T1000 (cell line): ENCODE measurements at places on chromosomes 3 and 15.

GRCh38 chr3:33401781-33402180, 38.4 kb downstream of the UBP1 start:
- no peak for DNase-seq

DNA sequence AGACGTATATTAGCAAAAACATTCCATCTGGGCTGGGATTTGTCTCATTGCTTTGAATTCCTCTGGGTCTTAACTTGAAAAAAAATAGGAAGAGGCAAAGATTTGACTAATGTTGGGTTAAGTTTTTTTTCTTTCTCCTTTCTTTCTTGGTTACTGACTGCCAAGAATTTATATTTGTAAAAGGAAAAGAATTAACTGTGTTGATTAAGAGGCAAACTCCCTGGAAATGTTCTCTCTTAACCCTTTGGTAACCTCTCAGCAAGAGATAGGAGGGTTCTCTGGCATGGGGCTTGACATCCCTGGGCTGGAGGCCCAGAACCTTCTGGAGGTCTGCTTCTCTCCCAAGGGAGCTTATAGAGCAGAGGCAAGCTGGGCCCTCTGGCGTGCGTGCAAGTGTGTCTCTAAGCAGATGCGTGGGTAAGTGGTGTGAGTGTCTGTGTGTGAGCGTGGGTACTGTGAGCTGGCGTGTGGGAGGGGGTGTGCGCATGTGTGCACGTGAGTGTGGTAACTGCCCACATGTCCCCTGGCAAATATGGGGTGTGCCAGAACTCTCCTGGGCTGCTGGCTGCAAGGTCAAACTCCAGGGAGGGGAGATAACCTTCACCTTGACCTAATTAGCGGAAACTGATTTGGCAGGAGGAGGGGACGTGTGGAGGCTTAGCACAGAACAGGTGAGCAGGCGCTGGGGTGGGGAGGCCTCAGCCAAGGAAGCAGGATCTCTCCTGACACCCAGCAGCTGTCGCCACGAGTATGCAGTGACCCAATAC, 49.4 kb upstream of the MAGEF1 start:
- DNase-seq, result no peak

DNA sequence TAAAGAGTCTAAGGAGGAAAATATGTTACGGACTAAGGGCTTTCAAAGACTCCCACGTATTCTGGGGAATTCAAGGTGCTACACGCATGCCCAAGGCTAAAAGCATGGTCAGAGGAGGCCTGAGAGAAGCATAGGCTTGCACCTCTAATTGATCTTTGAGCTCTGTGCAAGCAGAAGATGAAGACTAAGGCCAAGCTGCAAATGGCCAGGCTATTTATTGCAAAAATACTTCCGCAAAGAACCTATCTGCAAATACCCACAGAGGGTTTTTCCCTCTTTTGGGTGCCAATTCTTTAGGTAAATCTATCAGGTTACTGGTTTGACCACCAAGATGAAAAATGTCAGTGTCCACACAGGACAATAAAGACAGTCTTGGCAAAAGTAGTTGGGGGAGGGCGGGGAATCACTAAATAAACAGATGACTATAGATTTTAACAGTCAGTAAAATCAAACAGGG, 119.5 kb downstream of the STAG1 start:
- no peak for DNase-seq

DNA sequence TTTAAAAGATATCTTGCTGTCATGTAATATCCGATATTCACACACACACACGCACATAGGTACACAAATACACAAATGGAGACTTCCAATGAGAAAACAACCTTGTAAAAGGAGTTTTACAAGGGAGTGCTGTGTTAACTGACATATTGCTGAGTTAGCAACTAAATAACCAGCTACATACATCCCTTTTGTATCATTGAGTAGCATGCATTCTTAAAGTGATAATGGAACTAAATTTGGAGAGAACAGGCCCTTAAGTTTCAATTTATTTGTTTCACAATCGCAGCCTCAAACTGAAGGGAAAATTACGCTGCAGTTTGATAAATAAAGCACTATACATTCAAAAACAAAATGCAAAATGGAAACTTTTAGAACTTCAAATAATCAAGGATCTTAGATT, 1046.0 kb upstream of the NR2F2 start:
- no peak for DNase-seq

DNA sequence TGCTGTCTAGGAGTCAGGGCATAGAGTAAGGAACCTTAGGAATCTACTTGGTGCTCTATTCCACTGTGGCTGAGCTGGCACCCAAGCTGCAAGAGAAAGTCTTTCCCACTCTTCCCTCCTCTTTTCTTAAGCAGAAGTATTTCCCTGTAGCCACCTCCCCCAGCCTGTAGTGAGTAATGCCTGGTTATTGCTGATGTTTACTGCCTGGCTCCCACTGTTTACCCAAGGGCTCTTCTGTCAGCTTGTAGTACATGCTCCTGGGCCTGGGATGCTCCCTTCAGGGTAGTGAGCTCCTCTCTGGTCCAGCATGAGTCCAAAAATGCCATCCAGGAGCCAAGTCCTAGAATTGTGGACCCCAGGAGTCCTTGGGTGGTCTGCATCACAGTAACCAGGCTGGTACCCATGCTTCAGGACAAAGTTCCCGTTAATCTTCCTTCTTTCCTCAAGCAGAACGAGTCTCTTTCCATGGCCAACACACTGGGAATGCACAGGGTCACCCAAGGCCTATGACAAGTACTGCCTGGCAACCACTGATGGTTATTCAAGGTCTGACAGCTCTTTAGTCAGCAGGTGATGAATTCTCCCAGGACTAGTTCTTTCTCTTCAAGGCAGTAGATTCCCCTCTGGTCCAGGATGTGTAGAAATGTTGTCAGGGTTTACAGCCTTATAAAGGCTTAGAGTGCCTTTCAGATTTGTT, 17.6 kb downstream of the GALK2 start:
- no peak for DNase-seq

- DNase-seq, result no peak
Observed at GRCh38 chr15:84832448-84833040, 15.4 kb downstream of the ALPK3 start.

DNA sequence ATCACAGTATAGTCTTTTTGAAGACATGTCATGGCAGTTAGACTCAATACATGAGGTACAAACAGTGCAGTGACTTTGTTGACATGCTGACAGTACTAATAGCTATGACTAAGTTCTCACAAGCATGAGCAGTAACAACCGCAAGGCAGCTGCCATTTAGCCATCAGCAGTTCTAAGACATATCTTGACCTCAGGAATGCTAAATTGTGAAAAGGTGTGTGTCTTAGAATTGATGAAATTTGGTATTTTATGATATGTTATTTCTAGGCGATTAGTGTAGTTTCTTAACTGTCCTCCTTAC, 60.7 kb upstream of the FURIN start:
- no peak for DNase-seq

- no peak for DNase-seq
Observed at GRCh38 chr3:38574411-38575278, 74.8 kb downstream of the SCN5A start.

- DNase-seq, result no peak
Observed at GRCh38 chr3:58359621-58360020, 26.9 kb downstream of the PXK start.

DNA sequence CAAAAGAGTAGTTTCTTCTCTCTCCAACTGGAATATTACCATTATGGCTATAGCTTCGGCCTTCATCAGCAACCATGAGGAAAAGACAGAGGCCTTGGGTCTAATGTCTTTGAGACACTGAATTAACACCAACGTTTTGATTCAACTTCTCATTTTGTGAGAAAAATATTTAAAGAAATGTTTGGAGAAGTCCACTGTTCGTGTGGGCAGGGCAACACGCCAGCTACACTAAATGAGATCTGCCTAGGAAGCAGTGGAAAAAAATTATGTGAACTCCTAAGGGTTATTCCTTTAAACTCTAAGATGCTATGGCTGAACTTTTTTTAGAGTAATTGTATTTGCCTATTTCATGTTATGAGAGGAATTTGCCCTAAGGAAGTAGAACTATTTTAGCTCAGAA, 41.8 kb downstream of the NCEH1 start:
- no peak for DNase-seq

- DNase-seq, result no peak
Observed at GRCh38 chr3:39410893-39411292, 4.4 kb downstream of the RPSA start.

DNA sequence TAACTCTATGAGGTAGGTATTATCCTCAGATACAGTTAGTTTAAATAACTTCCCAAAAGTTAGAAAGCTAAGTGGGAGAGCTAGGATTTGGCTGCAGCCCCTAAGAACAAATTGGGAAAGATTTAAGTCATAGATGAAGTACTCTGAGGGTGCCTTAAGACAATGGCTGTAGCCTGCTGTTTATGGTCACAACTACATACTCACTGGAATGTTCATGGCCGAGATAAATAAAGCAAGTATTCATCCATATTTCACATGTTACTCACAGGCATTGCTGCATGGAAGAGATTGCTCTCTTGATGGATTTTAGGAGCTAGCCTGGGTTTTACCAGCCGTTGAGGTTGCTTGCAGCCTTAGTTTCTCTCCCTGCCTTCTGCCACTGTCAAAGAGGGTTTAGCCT, 145.0 kb downstream of the CMSS1 start:
- no peak for DNase-seq

- no peak for DNase-seq
Observed at GRCh38 chr3:36908647-36909180, 36.1 kb downstream of the TRANK1 start.

- DNase-seq, result no peak
Observed at GRCh38 chr3:169952045-169952444, 14.6 kb upstream of the SEC62 start.

- DNase-seq, result peak; percentile 38
Observed at GRCh38 chr3:99410789-99411311, 227.5 kb upstream of the COL8A1 start.

DNA sequence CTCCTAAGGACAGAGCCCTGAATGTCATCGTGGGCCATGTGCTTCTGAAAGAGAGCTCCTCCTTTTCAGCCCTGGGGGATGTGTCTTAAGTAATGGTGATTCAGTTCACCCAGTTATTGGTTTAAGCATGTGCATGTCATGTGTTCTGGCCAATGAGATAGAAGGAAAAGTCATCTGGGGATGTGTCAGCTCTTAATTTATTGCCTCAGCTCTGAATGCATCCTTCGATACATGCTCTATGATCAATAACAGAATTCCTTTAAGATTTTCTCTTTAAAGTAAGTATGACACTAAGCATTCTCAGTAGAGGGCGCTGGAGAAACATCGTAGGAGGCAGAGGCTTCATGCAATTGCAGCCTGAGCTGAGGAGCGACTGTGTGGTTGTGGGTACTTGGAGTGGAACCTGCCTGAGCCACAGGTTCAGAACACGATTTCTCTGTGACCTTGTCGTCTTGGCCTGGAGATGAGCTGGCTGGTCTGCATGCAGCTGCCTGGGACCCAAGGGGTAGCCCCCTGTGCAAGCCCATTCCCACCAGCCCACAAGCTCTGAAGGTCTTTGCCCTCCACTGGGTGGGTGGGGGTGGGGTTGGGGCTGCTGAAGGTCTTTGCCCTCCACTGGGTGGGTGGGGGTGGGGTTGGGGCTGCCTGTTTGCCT, 69.5 kb downstream of the C3orf38 start:
- DNase-seq, result no peak

DNA sequence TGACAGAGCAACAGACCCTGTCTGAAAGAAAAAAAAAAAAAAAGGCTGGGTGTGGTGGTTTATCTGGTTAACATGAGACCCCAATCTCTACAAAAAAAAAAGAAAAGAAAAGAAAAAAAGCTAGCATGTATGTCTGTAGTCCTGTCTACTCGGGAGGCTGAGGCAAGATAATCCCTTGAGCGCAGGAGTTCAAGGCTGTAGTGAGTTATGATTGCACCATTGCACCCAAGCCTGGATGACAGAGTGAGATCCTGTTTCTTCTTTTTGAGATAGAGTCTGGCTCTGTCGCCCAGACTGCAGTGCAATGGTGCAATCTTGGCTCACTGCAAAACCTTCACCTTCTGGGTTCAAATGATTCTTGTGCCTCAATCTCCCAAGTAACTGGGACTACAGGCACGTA, 8.4 kb upstream of the DHX30 start:
- DNase-seq, result no peak

GRCh38 chr15:98455904-98456303, 192.4 kb upstream of the IGF1R start:
- no peak for DNase-seq

- DNase-seq, result no peak
Observed at GRCh38 chr3:179949412-179949811, 87.3 kb downstream of the PEX5L start.

- DNase-seq, result no peak
Observed at GRCh38 chr3:57069503-57069902, 9.0 kb downstream of the SPATA12 start.

DNA sequence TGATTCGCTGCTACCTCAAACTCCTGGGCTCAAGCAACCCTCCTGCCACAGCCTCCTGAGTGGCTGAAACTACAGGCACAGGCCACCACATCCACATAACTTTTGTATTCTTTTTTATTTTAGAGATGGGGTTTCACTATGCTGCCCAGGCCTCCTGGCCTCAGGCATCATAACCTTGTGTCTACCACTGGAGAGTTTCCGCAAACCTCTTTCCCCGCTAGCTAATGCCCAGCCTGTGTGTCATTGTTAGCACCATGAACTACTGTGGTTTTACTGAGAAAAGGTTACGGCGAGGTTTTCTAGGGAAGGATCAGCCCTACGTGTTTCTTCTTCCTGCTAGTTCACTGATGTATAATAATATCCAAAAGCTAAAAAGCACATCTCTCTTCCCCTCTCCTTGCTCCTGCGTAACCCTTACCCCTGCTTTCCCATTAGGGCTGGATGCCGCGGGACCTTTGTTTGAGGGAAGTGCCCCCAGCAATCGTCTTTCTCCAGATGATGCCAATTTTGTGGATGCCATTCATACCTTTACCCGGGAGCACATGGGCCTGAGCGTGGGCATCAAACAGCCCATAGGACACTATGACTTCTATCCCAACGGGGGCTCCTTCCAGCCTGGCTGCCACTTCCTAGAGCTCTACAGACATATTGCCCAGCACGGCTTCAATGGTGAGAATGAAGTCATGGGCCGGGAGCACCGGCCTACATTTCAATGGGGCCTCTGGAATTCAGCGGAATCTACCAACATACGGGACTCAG, 113.7 kb downstream of the LIPC start:
- DNase-seq, result no peak

DNA sequence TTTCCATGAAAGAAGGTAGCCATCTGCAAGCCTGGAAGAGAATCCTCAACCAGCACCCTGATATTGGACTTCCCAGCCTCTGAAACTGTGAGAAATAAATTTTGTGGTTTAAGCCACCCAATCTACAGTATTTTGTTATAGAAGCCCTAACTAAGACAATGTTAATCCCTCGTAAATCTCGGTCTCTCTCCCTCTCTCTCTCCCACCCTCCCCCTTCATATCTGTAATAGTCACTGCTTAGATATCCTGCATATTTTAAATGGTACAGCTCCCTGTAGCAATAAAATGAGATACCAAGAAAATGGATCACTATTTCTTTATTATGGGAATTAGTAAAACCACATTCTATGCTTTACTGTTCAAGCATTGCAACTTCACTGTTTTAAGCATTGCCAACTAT, 21.0 kb upstream of the FAM174B start:
- no peak for DNase-seq

- no peak for DNase-seq
Observed at GRCh38 chr15:91342097-91342496, 242.0 kb downstream of the SV2B start.
